ENCODE measurements at places on chromosomes 6 and 20.

- DNase-seq = no peak
Measured at GRCh38 chr6:77502981-77503380, 39.7 kb upstream of the HTR1B start.

- no peak for DNase-seq
Measured at GRCh38 chr6:16336056-16336818, 97.8 kb downstream of the GMPR start.

- no peak for DNase-seq
Measured at GRCh38 chr20:62232194-62232593, 6.1 kb upstream of the OSBPL2 start.

- DNase-seq = no peak
Measured at GRCh38 chr6:30350524-30350923, 5.6 kb downstream of the RPP21 start.

GRCh38 chr6:160733050-160733646 is 31.1 kb downstream of the PLG start:
- DNase-seq = no peak

DNA sequence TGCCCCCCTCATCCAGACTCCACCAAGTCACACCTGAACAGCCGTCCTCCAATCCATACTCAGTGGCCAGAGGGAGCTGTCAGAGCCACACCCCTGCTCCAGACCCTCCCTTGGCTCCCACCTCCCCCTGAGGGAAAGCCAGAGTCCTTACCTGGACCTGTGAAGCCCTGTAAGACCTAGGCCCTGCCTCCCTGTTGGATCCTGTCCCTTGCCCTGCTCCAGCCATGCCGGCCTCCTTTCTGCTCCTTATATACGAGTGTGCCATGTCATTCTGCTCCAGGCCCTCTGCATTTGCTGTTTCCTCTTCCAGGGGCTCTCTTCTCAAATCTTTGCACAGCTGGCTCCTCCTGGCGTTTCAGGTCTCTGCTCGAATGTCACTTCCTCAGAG is 100.3 kb upstream of the MYL9 start:
- no peak for DNase-seq

DNA sequence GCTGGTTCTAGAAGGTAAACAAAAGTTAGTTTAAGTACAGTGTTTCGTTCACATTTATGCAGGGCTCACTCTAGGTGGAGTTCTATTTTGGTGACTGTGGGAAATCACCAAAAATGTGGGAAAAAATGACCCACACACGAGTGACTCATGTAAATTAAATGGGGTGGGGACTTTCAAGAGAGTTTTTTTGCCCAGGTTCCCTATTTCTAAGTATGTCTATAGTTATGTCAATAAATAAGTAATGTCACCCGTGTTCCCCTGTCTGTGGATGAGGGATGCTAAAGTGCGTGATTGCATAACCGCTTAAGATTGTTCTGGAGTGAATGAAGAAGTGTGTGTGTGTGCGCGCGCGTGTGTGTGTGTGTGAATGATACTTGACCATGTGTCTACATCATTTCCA is 69.1 kb downstream of the MYB start:
- DNase-seq = no peak

DNA sequence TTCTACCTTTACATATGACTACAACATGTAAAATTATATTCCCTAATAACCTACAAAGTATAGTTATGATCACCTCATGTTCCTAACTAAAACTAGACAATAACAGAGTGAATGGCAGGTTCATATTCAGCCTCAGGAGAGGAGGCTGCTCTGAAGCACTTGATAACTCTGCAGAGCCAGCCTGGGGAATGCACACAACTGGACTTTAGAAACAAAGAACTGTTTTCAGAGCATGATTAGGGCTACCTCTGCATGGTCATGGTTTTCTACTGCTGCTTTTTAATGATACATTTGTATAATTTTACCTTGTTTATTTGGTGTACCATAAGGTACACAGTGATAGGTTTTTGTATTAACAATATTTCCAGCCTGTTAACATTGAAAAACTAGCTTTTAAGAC is 50.3 kb downstream of the TRPC4AP start:
- no peak for DNase-seq

GRCh38 chr20:23201658-23202057 is 115.5 kb upstream of the CD93 start:
- no peak for DNase-seq

DNA sequence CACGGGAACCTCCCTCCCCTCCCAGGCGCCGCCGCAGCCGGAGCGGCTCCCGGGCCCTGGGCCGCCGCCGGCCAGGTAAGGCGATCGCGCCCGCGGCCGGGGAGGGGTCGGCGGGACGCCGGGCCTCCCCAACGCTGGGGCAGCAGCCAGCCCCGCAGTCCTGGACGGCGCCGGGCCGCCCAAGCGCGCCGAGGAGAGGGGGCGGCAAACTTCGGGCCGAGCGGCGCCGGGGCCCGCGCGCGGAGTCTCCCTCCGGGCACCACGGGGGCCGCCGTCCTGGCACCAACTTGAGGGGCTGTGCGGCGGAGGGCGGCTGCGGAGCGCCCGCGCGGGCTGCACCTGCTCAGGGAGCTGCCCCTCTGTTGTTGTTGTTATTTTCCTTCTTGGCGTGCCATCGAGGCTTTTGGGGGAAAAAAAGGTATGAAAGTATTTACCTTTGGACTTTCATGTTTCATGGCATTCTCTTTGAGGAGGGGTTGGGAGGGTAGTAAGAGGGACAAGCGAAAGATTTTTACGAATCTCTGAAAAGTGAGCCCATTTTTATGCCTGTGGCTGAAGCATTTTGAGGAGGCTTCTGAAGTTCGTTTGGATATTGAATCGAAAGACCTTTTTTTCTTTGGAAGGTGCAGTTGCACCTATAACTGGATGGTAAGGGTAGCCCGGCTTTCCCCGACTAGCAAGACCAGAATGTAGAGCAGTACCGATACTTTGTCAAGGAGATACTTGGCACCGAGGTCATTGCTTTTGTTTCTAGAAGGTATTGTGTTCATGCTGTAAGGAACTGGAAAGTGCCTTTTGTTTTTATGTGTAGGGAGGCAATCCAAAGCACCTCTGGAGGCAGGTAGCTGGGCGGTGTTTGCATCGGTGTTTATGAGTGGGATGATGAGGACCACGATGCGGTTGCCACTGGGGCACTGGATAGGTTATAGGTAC is at the start of gene RNF182:
TSS of gene RNF182 (plus strand) at position 4 of the 933 bp plus-strand sequence. CDS start 52,168 bp downstream, outside the sequence.
- DNase-seq = no peak

DNA sequence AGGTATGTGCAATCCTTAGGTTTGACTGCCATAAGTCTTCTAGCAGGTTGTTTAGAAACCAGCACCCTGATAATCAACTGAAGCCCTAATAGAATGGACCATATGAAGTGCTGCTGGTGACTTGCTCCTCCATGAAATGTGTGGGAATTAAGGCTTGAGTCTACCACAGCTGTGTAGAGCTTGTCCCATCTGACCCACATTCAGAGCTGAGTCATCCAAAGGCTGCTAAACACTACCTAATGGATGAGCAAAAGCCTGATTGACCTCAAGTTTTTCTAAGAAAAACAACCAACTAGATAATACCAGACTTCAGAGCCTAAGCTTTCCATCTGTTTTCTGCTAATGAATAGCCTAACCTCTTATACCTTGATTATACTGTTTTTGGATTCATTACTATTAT is 120.3 kb upstream of the MOCS1 start:
- no peak for DNase-seq

DNA sequence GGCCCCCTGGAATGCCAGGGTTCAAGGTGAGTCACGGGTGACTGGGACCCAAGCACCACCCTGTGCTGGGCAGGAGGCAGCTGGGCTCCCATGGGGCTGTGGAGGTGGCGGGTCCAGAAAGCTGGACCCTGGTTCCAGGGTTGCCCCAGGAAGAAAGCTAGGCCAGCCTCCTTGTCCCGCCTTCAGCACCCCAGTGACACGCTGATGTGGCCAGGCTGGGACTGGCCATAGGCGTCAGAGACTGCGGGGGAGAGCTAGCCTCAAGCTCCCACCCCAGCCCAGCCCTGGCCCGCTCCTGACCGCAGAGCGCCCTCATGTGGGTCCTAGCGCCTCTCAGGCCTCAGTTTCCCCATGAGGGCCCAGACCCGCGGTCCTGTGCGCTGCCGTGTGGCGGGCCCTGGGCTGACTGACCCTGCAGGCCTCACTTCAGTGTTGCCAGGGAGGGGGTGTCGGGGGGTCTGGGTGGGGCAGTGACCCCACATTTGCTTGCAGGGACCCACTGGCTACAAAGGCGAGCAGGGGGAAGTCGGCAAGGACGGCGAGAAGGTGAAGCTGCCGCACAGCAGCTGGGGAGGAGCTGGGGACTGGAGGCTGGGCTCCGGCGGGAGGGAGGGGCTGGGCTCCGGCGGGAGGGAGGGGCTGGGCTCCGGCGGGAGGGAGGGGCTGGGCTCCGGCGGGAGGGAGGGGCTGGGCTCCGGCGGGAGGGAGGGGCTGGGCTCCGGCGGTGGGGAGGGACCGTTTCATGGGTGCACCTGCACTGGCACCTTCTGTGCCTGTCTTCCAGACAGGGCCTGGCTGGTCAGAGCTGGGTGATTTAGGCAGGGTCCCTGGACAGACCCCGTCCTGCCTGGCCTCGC is 7.9 kb downstream of the COL9A3 start:
- DNase-seq = peak; percentile 41

DNA sequence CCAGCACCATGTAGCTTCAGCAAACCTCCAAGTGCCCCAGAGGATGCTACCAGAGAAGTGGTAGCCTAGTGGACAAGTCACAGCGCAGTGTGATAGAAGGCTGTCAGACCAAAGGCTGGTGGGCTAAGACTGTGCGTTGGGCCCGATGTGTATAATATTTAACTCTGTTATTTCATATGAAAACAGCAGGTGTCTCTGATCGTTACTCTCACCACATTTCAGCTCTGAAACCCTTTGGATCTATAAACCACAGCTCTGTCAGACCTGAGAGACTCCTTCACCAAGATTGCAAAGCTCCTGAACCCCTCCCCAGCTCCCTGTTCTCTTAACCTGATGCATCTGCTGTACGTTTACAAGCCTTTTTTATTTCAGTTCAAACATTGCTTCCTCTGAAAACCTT is 43.8 kb downstream of the ISM1 start:
- no peak for DNase-seq

- DNase-seq = peak; percentile 66
Measured at GRCh38 chr6:15491255-15491985, 171.4 kb downstream of the DTNBP1 start.

DNA sequence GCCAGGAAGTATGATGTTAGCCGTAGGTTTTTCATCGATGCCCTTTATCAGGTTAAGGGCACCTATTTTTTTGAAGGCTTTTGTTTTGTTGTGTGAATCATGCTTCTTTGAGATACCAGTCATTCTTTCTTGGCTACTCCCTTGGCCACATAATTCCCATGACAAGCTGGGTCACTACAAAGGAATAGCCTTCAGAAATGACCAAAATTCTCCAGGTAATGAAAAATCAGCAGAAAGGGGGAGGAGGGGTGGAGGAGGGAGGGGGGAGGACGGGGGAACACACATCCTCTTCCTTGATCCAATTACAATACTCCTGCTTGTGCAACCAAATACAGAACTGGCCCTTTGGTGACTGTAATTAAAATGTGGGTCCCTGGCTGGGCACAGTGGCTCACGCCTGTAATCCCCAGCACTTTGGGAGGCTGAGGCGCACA is 21.7 kb upstream of the TGM2 start:
- no peak for DNase-seq

DNA sequence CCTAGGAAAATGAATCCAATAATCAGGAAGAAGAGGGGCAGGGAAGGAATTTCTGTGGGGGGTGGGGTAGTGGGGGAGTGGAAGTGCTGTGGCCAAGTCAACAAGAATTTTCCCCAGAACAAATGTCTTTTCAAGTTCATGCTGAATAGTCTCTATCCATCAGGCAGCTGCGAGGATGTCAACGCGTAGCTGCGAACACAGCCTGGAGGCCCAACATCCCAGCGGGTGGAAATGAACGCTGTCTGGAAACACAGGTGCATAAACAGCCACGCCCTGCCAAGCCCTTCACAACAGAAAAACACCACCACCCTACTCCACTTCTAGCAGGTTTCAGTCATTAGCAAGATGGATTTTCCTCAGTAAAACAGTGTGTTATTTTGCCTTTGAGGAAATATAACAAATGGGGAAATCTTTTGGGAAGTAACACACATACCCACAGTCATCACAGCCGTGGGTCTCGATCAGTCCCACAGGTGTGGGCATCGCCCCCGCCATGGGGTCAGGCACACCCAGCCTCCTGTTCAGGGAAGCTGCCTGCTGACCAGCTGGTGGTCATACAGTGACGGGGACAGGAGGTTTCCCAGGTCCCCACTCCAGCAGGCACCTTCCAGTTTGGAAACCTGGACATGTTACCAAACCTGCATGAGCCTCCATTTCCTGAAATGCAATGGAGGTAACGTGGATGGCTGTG is 112.1 kb upstream of the THBS2 start:
- no peak for DNase-seq

GRCh38 chr6:44172731-44173500 is 14.3 kb downstream of the CAPN11 start:
- peak; percentile 77 for DNase-seq

DNA sequence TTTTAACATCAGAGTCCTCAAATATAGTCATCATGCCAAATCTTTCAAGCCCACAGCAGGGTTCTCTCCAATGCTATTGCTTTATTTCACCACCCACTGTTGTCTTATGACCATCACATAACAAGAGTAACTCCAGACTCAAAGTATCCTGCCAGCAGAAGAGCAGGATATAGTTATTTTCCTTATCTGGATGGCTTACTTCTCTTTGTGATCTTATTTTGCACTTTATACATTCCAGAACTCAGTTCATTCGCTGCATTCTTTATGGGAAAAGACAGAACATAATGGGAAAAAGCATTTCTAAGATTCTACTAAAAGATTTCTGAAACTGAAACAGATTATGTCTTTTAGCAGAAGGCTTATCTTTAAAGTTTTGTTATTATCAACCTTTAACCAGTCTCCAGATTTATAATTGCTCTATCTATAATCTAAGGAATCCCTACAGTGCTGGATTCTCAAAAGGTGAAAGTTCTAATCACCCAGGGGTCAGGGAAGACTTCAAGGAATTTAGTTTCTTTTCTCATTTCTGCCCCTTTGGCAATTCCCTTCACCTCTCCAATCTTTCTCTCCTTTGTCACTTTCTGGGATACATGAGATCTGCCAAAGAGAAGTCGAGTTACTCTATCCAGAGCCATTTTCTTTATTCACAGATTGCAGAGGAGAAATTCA is 190.4 kb downstream of the TPBG start:
- DNase-seq = no peak

- no peak for DNase-seq
Measured at GRCh38 chr20:48808382-48809034, 19.3 kb downstream of the PREX1 start.

DNA sequence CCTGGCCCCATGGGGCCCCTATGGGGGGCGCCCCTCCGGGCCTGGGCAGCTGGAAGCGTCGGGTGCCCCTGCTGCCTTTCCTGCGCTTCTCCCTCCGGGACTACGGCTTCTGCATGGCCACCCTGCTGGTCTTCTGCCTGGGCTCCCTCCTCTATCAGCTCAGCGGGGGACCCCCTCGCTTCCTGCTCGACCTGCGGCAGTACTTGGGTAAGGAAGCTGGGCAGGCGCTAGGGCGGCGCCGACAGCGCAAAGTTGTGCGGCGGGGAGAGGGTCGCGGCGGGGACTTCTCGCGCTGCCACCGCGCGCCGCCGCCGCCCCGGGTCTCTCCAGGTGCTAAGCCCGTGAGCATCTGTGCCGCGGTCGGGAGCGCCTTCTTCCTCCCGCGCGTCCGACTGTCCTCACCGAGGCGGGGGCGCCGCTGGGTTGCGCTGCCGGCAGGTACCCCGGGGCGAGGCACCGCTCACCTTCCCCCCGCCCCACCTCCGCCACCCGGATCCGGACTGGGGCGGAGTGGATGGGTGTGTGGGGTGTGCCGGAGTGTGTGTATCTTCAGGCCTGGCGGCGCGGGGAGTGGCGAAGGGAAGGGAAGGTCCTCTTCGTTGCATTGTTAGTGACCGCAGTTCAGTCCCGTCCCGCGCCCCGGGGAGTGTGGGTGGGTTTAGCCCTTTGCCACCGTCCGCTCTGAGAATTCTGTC is 788 bp downstream of the UST start:
- peak; percentile 35 for DNase-seq
